Mesothelial cell of epicardium (in vitro differentiated cells): ENCODE measurements at places on chromosomes 7 and 10.

DNA sequence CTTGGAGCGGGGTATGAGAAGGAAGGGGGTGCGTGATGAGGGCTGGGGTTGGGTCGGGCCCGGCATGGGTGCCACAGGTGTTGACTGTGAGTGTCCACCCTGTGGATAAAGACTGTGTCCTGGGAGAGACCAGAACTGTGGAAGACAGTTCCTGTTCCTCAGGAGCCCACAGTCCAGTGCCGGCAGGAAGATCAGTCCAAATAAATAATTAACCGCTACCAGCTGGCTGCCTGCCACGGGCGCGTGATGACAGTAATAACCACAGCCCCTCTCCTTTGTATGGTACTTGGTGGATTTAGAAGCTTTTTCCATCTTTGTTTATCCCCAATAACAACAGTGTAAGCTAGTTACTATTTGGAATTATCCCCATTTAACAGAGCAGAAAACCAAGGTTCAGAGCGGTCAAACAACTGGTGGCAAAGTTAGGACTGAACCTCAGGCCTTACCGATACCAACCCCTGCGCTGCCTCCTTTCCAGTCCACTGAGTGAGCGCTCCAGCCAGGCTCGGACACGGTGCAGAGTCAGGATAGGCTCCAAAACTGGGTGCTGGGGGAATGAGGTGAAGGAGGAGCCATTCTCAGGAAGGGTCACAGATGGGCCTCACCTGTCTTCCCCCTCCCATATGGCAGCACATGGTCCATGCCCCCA, 5.1 kb downstream of the ZMIZ1 start:
- DNase-seq = no peak

DNA sequence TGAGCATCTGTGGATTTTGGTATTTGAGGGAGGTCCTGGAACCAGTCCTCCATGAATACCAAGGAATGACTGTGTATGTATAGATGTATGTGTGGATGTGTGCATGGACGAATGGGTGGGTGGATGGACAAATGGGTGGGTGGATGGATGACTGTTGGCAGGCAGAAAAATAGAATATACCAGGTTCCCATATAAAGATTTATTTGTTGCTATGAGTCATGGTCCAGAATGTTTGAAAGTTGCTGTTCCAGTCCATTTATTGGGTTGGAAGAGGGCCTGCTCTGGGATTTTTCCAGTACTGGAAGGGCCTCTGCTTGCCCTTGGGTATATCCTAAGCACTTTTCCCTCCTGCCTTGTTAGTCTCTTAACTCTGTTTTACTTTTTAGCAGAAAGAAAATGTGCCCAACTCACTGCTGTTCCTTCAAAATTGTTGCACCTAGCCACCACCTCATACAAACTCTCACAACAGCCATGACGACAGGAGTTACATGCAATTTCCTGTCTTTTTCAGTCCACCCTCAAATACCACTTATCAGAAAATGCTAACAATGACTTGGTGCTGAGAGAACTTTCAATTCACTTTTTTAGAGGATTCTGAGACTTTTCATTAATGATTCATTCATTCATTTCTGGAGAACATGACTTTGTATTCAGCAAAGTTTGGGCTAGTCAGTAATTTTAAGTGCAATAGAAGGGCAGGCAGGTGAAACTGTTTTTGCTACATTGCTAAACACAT, 108.1 kb downstream of the EEPD1 start:
- DNase-seq = no peak

GRCh38 chr10:5509691-5510090, 10.3 kb upstream of the CALML5 start:
- no peak for DNase-seq

DNA sequence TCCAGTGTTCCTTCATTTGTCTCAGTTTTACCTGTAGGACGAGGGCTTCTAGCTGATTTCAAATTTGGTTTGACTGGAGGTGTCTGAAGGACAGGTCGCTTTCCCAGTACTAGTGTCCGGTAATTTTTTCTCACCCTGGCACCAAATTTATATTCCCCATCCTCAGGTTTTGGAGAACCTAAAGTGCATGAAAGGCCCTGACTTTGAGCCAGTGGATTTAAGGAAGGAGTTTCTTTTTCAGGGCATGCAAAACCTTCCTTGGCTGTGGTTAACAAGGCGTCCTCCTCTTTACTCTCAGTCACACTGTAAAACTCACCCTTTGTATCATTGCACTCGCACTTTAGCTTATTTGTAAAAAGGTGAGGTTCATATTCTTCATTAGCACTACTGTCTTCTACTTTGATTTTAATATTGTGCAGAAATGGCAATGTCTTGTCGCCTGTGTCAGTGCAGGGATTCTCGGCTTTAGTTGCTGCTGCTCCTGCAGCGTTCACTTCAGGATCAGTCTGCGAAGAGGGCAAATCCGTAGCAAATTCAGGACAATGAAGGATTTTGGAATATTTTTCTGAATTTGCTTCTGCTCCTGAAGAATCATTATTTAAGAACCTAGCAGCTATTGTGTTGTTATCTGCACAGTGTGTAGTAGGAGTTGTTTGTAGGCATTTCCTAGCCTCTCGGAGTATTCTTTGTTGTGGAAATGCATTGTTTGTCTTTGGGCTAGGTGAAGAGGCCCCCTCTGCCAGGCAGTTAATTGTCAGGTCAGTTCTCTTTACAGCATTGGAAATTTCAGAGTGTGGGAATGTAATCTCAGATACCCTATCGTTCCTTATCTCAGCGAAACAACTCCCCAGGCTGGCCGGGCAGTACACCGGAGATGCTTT, 9.9 kb downstream of the SKIDA1 start:
- no peak for DNase-seq

DNA sequence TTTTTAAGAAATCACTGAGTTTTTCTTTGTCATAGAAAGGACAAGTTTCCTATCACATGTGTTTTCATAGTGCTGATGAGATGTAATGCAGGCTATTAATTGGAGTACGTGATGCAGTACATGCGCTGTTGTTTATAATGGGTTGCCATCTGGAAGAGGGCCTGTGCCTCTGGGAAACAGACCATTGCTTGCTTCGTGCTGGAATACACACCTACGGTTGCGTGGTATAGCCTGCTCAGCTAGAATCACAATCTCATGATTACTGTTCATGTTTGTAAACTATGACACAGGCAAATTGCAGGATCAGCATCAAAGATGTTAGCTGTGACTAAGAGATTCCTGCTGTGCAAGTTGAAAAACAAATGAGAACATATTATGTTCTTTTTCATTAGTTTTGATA, 107.2 kb upstream of the STEAP1B start:
- DNase-seq = no peak

DNA sequence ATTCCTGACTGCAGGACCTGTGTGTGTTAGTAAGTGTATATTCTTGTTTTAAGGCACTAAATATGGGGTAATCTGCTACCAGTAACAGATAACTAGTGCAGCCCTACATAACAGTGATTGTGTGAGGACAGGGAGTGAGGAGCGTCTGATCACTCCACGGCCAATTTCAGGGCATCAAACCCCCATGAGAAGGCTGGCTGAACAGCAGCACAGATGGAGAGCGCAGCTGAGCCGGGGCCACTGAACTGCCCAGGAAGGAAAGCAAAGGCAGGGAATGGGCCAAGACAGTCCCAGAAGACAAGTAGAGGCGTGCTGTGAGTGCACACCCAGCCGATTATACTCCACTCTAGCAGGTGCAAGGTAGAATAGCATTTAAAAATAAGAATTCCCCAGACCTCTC, 157.1 kb upstream of the CHST15 start:
- DNase-seq = no peak

DNA sequence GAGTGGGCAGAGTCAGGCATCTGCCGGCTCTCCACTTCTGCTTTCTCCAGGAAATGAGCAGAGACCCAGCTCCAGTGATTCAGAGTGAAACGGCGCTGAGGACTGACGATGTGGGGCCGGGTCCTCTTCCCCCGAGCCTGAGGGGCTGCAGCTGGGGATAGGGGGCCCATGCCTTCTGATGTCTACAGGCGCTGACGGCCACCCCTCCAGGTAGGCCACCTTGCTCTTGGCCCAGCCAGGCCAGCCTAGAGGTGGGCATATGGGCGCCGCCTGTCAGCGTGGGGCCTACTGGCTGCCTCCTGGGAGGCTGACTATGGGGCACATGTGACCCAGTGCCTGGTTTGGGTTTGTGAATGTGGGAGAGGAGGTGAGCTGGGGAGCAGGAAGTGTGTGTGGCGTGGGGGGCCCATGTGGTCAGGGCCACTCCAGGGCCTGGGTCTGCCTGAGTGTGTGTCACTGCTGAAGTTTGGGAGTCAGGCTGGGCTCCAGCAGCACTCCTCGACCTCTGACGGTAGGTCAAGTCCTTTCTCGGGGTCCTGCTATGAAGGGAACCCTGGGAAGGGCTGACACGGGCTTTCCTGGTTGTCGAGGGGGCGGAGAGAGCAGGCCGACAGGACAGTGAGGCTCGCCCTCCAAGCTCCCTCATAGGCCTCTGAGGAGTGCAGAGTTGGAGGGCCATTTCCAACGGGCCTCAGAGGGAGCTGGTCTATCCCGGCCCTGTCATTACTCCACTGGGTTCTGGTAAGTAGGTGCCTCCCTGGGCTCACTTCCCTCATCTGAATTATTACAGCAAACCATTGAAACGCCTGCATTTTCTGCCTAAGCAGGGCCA, at the start of gene WDFY4:
WDFY4 (plus strand) TSS at position 82 of the 832 bp plus-strand sequence. CDS start 24,860 bp downstream, outside the sequence.
- DNase-seq = no peak

DNA sequence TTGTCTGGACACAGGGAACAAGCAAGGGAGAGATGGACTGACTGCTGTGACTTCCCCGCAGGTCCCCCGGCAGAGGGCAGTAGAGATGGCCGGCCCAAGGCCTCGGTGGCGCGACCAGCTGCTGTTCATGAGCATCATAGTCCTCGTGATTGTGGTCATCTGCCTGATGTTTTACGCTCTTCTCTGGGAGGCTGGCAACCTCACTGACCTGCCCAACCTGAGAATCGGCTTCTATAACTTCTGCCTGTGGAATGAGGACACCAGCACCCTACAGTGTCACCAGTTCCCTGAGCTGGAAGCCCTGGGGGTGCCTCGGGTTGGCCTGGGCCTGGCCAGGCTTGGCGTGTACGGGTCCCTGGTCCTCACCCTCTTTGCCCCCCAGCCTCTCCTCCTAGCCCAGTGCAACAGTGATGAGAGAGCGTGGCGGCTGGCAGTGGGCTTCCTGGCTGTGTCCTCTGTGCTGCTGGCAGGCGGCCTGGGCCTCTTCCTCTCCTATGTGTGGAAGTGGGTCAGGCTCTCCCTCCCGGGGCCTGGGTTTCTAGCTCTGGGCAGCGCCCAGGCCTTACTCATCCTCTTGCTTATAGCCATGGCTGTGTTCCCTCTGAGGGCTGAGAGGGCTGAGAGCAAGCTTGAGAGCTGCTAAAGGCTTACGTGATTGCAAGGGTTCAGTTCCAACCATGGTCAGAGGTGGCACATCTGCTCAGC, 6.0 kb downstream of the CYREN start:
- DNase-seq = no peak

GRCh38 chr7:73626814-73627213, 2.5 kb upstream of the MLXIPL start:
- DNase-seq = no peak

DNA sequence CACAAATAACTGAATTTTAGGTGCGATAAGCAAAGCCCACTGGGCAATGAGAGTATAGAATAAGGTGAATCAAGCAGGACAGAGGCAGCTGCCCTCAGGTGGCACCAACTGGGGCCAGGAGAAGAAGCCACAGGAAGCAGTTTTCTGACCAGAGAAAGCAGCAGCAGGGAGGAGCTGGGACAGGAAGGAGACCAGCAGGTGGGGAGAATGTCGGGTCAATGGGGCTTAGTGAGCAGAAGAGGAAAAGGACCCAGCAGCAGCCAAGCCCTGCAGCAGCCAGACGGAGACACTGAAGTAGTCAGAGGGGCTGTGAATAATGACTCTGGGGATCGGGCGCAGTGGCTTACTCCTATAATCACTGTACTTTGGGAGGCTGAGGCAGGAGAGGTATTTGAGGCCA, 209.6 kb upstream of the SH2B2 start:
- no peak for DNase-seq

GRCh38 chr10:119518936-119519335, 23.6 kb downstream of the RGS10 start:
- DNase-seq = no peak
